ENCODE measurements at places on chromosomes 11 and 22. TPM values are rescaled to one million over a fixed set of nuclear protein-coding genes. Genes with fewer than 3 reads are reported as not detected.
A peak's percentile ranks its signal among the peaks of the same experiment; 100 is the strongest.

DNA sequence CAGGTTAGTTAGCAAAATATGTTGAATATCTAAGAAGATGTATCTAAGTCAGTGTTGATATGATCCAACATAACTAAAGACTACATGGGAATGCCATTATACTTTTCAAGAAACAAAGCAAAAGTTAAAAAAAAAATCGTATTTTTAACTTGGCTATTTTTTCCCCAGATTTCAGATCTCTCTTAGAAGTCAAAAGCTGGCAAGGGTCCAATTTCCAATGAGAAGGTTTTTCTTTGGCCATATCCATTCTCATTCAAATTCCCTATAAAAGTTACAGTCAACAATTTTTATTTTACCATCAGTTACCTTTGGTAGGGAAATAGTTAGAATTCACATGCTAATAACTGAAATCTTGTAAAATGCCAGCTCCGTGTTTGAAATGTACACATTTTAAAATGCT is 70.5 kb upstream of the FAT3 start:
- DNase-seq, result no peak

DNA sequence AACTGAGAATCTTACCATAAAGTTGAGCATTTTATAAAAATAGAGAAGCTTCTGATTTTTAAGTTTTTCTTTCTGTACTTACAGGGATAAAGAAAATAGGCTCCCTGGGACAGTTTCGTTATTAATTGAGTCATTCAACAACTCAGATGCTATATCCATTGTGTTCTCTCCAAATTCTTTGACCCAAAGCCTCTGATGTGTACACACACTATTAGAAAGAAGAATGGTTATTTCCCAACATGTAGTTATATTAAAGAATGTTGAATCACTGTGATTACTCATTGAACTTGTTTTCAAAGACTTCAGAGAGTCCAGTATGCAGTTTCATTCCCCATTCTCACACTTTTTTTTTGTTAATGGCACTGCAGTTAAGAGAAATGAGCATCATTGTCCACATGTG is 734.3 kb upstream of the ARHGAP42 start:
- DNase-seq, result no peak

GRCh38 chr11:20132667-20133039 is 27.6 kb downstream of the DBX1 start:
- no peak for DNase-seq

DNA sequence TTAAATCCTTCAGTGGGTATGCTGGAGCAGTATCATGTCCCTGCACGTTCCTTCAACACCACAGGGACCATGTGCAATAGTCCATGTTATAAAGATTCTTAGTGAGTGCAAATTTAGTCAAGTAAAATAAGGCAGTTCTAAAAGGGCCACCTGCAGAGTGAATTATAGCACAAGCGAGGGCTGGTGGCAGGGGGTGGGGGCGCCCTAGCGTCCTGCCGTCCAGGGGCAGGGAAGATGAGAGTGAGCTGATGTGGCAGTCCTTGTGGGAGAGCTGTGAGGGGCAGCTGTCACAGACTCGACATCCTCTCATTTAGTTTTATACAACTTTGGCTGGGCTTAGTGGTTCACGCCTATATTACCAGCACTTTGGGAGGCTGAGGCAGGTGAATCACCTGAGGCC is 29.1 kb downstream of the FAM118A start:
- no peak for DNase-seq

DNA sequence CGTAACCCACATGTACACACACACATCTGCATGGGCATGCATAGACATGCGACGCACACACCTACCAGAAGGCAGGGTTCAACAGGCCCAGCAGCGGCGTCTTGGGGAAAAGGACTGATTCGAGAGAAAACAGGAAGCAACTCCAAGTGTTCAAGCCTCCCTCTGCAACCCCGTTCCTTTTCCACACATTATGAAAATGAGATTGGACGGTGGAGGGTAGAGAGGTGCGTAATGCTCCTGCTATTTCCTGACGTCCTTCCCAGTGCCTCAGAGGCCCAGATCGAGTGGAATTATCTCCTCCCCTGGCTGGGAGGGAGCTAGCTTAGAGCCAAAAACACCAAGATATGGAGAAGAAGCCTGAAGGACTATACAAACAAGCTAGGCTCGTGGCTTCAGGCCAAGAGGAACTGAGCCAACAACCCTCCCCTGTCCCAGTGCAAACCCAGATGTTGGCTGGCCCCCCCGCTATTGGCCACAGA is 289.2 kb downstream of the MN1 start:
- DNase-seq, result no peak

GRCh38 chr11:101061606-101062005 is 68.0 kb downstream of the PGR start:
- no peak for DNase-seq

DNA sequence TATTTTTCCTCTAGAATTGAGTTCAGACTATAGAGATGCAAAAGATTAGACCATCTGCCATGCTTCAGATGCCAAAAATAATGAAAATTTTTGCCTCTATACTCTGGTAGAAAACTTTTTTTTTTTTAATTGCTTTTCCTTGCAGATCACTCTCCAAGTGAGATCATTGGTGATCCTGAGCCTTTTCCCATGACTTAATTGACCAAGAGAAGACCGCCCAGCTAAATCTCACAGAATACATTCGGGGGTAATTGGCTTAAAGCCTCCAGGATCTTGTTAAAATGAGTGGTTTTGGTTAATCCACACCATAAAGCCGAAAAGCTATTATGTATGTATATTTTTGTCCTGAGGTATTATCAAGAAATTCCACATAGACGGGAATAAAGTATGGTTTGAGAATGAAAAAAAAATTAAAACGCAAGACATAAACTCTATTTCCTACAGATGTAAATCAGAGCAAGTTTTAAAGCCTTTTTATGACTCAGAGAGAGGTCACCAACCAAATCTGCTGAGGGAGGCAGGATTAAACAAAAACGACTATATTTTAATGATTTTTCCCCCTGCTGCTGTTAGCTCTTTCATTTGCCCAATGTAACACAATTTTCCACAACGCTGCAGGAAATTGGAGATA is 64.0 kb downstream of the PARVA start:
- no peak for DNase-seq

DNA sequence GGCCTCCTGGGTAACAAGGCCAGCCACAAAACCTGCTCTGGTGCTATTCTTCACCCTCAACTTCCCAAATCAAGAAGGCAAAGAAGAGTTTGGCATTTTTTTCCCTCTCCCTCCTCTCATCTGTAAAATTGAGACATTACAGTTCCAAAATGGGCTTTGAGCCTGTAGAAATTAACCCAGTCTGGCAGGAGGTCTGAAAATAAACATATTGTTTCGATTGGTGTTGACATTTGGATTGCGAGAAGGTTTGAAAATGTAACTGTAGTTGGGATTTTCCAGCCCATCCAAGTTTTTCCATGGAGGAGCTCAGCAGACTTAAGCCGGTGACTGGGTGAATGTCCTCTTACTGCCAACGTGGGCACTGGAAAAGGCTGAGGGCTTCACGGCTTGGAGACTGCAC is 35.0 kb upstream of the ALX4 start:
- no peak for DNase-seq

DNA sequence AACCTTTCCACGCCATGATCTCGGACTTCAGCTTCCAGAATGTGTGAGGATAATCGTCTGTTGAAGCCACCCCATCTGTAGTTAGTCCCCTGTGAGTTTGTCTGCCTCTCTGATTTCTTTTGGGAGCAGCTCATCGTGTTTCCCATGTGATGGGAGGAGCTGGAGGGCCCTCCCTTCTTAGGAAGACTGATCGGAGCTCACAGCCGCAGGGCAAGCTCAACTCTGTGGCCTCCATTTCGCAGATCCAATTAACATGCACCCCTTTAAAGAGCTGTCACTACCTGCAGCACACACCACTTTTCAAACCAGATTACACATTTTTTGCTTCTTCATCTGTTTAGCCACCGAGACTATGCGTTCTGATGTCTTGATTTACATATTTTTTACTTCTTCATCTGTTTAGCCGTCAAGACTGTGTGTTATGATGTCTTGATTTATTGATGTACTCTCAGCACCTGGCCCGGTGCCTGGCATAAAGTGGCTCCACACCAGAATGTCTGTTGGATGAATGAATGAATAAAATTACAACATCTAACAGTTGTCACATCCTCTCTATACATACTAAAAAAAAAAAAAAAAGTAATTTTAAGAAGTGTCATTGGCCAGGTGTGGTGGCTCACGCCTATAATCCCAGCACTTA is 14.9 kb upstream of the PPFIA1 start:
- DNase-seq, result no peak

DNA sequence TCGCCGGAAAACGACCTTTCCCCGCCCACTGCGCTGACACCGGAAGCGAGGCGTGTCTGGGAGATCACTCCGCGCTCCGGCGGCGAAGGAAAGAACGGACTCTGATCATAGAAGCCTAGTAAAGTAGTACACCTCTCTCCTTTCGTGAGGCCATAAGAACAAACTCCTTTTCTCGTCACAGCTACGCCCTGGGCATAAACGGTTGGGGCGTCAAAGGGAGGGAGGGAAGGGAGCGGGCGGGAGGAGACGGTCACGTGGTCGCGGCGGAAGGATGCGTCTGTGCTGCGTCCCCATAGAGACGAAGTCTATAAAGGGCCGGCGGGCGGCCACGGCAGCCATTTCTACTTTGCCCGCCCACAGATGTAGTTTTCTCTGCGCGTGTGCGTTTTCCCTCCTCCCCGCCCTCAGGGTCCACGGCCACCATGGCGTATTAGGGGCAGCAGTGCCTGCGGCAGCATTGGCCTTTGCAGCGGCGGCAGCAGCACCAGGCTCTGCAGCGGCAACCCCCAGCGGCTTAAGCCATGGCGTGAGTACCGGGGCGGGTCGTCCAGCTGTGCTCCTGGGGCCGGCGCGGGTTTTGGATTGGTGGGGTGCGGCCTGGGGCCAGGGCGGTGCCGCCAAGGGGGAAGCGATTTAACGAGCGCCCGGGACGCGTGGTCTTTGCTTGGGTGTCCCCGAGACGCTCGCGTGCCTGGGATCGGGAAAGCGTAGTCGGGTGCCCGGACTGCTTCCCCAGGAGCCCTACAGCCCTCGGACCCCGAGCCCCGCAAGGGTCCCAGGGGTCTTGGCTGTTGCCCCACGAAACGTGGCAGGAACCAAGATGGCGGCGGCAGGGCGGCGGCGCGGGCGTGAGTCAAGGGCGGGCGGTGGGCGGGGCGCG is at the start of gene ATF4:
ATF4 (plus strand) TSS at position 337 of the 880 bp plus-strand sequence. CDS start 884 bp downstream, outside the sequence.
- DNase-seq, result peak; percentile 80

- no peak for DNase-seq
Measured at GRCh38 chr11:73996161-73996747, 12.6 kb downstream of the UCP3 start.

DNA sequence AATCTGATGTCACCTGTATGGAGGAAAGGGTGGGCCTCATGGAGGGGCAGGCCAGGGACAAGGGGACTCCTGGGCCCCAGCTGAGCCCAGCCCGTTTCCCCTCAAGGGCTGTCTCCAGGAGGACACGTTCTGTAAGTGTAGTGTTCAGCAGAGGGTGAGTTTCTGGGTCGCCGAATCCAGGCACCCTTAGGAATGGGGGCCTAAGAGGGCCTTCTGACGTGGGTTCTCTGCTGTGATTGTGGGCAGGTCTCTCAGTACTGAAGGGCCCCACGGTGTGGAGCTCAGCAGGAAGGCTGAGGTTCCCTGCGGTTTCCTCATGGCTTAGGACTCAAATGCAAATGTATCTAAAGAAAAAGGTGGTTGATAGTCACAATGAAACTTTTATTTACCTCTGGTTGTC is 6.5 kb downstream of the PTDSS2 start:
- no peak for DNase-seq

DNA sequence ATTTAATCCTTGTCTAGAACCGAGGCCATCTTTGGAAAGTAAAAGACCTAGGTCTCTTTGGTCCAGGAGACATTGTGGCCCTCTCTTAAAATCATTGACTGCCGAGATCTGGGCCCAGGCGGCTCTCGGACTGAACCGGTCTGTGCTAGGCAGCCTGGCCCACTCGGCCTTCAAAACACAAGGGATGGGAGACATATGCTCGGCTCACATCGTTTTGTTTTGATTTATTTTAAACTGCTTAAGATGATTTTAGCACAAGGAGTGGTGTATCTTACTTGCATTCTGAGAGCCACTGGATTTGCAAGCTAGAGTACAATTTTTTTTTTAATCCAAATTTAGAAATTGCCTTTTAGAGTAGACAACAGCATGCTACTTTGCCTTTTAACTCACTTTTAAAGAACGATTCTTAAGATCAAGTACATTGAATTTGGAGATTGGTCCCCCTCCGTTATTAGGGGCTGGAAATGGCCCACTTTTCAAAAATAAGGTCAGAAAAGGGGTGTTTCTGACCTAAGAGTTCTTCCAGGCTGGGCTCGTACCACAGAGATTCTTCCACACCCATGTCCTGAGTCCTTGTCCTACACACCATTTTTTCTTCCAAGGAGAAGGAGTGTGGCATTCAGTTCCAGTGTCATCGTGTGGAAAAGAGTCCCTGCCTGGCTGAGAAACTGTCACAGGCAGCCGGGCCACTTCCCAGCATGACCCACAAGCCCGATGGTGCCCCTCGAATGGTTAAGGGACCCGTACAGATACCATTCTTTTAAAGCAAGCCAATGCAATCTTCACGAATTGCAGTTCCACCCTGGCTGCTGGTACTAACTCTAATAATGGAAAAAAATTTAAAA is 80.5 kb upstream of the WNT7B start:
- peak; percentile 6 for DNase-seq

DNA sequence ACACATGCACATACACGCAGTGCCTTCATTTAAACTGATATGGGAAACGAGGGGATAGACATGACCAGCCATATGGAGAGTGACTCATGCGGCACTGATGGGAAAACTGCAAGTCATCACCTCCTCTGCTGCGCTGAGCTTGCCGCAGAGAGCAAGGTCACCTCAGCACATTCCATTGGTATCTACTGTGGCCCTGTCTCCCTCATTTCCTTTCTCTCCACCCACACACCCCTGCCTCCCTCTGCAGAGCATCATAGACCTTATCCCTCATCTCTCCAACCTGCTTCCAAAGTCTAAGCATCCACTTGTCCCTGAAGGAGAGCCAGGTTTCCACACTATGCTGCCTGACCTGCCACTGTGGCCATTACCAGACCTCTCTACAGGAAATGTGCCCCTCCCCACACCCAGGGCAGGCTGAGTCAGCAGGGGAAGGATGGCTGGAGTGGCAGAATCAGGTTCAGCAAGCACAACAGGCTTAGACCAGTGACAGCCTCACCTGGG is 116.9 kb upstream of the SNX19 start:
- DNase-seq, result peak; percentile 23

The PIWIL4 gene
- total RNA-seq, result 0.62 TPM

The TKFC gene
- total RNA-seq, result 87.8 TPM

The SCO2 gene
- total RNA-seq, result 1.5 TPM

The C22orf31 gene
- not detected for total RNA-seq

The OR51E2 gene
- total RNA-seq, result not detected

The CDHR5 gene
- 0.34 TPM for total RNA-seq

The RIMBP3B gene
- 0.62 TPM for total RNA-seq

The OSBP gene
- total RNA-seq, result 38.8 TPM

The HBB gene
- total RNA-seq, result not detected

Data from WTC11 (cell line).